ENCODE measurements at places on chromosomes 6 and 20.

- DNase-seq: no peak
Measured at GRCh38 chr6:108576709-108577108, 16.0 kb downstream of the FOXO3 start.

DNA sequence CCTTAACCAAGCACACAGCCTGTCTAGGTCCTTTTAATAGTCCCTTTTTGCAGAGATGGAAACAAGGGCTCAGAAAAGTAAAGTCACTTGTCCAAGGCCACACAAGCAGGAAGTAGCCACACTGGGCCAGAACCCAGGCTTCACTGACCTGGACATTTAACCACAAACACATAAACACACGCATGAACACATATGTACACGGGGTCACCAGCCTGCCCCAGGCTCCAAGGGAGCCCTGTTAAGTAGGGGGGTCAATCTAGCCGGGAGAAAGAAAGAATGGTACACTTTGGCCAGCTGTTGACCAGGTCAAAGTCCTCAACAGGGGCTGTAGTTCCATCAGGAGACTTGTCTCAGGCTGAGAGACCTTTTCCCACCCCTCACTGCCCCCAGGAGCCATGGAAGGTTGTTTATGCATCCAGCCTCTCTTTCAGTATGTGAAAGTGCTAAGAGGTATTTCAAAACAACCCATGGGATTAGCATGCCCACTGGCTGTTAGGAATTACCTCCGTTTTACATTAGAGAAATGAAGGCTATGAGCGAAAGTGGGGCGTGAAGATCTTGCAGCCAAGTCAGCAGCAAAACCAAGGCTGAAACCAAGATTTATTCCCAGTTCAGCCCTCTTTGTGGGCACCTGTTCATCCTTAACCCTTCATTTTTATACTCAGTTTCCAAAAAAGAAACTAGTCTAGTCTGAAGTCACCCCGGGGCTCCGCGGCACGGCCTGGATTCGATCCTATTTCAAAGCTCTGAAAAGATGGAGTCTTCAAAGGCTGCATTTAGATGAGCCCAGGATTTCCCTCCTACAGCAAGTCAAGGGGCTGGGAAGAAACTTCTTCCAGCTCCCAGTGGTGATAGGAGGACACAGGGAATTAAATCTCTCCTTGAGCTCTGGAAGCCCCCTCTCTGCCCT, 9.8 kb downstream of the SDC4 start:
- DNase-seq: no peak

DNA sequence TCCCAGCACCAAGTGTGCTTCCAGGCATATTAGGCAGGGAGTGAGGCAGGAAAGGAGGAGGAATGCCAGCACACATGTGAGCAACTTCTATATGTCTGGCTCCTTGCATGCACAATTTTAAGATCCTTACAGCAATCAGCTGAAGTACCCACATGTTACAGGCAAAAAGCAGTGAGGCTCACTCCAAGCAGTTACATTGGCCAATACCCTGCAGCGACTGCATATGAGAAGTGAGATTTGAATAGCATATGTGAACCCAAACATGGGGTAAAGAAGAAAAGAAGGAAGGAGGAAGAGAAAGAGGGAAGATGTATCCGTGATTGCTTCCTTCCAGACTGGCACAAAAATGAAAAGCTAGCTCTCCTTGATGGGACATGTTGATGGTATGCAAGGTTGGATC, 193.6 kb downstream of the PTPRT start:
- DNase-seq: no peak

DNA sequence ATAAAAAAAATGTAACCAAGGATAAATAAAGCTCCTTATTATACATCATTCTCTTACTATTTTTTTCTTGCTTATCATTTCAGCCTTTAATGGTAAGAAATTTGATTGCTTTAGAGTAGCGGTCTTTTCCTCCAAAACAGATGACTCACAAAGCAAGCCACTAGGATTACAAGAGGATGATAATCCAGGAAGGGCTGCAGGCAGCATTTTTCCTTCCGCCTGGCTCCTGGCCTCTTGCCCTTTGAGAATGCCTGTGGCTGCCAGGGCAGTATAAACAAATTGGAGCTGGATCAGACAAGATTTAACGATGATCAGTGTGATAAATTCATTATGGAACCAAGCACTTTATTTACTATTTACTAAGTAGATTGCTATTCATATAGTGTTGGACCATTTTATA, 9.7 kb upstream of the FBXL4 start:
- DNase-seq: no peak

- peak; percentile 39 for DNase-seq
Measured at GRCh38 chr6:166627875-166628801, 1.1 kb upstream of the RPS6KA2 start.

GRCh38 chr6:44078827-44079671, 48.2 kb downstream of the MRPL14 start:
- DNase-seq: peak; percentile 80

All from testis (tissue), 5 donors.